NB4 (cell line): ENCODE measurements at places on chromosomes 6 and 20.

DNA sequence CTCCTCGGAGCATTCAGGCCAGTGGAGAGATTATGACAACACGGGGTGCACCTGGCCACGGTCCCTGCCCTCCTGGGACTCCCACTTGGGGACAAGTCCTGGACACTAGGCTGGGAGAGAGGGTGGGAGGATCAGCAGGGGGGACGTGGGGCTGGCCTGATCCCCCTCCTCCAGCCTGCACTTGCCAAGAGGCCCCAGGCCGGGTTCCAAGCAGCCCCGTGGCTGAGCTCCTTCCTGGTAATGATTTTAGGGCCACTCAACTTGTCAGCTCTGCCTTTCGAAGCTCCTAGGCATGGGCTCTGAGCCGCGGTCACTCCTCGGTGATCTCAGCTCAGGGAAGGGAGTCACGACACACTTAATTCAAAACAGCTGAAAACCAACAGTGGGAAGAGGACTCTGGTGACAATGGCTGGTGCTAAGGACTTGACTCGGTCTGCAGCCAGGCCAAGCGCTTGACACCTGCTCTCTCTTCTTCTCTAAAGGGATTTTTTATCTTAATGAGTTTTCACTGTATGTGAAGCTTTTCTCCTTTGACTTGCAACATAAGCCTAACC lies 161.7 kb downstream of the BMP7 start:
- no peak for DNase-seq

DNA sequence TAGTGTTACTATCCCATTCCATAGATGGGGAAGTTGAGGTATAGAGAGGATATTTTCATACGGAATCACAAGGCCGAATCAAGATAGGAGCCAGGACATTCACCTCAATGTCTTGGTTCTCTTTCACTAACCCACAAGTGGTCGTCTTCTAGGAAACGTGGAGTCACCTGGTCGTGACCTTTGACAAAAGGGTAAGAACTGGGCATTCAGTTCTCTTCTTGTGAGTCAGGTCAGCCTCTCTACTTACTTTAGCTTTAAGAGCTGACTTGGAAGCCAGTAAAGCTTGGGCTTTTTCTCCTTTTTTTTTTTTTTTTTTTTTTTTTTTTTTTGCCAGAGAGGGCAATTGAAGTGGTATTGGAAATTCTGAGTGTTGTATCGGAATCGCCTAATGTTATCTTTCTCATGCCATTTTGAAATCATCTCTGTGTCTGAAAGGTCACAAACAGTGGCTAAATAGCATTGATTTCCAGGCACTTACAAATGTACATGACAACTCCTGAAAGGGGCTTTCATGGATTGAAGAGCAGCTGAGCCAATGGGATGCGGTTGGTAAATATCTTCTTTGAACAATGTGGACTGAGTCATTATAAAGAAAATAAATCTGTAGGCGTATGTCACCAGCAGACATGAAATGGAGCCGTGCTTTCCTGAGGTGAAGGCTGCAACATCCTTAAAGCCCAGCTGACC lies 356.9 kb downstream of the KIF16B start:
- DNase-seq, result no peak

DNA sequence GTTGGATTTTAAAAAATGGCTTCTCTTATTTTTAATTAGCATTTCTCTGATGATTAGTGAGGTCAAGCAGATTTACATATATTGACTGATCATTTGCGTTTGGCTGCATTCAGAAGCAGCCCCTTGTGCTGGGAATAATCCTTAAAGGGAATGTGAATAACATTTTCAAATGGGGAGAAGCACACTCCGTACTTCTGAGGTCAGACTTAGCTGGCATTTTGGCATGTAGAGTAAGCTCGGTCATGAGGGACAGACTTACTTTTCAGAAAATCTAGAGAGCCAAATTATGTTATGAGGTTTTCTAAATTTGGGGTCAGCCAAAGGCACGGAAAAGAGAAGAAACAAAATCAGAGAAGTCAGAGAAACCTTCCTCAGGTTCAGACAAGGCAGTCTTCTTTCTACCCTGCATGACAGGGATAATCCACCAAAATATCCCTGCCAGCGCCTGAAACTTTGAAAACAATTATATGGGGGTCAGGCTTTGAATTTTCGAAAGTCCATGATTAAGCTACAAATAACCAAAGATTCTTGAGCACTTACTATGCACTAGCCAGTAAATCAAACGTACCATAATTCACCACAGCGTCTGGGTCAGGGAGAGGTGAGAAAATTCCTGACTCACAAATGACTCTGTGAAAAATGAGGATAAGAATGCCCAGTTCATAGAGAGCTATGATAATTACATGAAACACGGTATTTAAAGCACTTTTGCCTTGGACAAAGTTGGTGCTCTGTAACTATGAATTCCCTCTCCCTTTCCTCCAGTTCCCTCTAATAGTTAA lies 44.9 kb downstream of the ADAT2 start:
- DNase-seq, result no peak

GRCh38 chr6:33689148-33689494 lies 22.4 kb downstream of the UQCC2 start:
- DNase-seq, result no peak

GRCh38 chr6:157023958-157024357 lies 246.8 kb downstream of the ARID1B start:
- DNase-seq, result peak; percentile 23

GRCh38 chr6:170388113-170388512 lies 81.6 kb downstream of the FAM120B start:
- DNase-seq, result no peak

DNA sequence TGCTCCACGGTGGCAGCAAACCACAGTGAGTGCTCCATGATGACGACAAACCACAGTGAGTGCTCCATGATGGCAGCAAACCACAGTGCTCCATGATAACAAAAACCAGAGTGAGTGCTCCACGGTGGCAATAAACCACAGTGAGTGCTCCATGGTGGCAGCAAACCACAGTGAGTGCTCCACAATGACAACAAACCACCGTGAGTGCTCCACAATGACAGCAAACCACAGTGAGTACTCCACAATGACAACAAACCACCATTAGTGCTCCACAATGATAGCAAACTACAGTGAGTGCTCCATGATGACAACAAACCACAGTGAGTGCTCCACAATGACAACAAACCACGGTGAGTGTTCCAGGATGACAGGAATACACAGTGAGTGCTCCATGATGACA lies 36.0 kb upstream of the LRFN2 start:
- DNase-seq, result no peak

GRCh38 chr6:128158496-128158895 lies 257.6 kb upstream of the THEMIS start:
- DNase-seq, result no peak

GRCh38 chr6:27720607-27721580 lies 191.3 kb downstream of the OR2B2 start:
- no peak for DNase-seq

- DNase-seq, result peak; percentile 77
These were observed 91.8 kb upstream of the NHSL1 start for GRCh38 chr6:138590796-138591709.

DNA sequence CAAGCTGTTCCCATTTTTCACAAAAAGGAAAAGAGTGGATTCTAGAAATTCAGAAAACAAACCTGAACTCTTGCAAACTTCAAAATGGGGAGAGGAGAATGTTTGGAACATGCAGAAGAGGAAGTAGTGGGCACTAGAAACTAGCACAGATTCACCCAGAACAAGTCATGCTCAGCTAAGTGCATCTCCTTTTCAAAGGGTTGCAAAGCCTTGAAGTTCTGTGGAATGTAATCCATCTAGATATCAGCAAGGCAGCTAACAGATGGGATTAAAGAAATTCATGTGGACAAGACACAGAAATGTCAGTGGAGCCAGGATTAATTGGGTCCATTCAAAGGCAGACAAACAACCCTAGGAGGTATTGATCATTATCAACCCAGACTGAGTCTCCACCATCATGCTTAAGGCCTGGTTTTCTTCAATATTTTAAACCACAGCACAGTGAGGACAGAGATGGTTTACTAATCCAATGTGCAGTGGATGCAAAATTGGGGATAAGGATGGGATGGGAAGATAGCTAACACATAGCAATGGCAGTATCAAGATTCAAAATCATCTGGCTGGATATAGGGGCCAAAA lies 31.3 kb downstream of the KCNK5 start:
- DNase-seq, result no peak

DNA sequence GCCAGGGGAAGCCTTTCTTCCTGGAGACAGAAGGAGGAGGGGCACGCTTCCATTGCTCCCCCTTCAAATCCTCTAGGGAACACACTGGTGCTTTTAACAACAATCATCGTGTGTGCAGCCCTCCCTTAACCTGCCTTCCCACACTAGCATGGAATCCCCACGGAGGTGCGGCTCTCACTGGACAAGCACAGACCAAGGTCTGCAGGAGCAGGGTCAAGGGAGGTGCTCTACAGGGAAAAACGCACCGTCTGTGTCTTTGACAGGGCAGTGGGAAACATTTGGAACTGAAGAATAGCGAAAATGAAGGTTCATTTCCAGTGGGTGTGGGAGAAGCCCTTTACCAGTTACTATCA lies 527.1 kb downstream of the QKI start:
- no peak for DNase-seq

DNA sequence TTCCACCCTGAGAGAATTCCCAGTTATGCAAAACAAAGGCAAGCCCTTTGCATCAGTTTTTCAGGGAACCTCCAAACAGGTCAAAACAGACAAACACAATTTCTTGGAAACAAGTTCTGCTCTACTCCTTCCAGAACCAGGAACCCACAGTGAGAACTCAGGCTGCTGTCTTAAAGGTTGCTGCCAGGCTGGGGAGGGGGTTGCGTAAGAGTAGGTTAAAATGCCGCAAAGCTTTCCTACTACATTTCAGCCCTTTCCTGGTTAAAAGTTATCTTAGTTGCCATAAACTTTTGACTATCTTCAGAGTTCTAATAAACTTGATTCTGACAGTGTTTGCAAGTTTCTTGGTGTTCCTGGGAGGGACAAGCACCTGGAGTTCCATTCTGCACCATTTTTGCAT lies 33.8 kb downstream of the KPNA5 start:
- peak; percentile 38 for DNase-seq
